ENCODE measurements at places on chromosomes 5 and 9.

GRCh38 chr5:124948754-124949275 lies 202.4 kb upstream of the ZNF608 start:
- no peak for DNase-seq

- DNase-seq = no peak
Observed at GRCh38 chr5:116864838-116865190, 290.2 kb upstream of the SEMA6A start.

DNA sequence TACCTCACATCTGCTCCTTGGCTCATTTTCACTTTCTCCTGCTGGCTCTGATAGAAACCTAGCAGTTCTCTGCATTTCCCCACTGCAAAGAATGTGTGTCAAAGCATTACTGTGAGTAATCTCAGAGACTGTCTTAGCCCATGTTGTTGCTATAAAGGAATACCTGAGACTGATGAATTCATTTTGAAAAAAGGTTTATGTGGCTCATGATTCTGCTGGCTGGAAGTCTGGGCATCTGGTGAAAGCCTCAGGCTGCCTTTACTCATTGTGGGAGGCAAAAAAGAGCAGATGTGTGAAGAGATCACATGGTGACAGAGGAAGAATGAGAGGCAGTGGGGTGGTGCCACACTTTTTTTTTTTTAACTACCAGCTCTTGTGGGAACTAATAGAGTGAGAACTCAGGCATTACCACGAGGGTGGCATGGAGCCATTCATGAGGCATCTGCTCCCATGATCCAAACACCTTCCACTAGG lies 191.6 kb upstream of the CTNND2 start:
- DNase-seq = no peak

DNA sequence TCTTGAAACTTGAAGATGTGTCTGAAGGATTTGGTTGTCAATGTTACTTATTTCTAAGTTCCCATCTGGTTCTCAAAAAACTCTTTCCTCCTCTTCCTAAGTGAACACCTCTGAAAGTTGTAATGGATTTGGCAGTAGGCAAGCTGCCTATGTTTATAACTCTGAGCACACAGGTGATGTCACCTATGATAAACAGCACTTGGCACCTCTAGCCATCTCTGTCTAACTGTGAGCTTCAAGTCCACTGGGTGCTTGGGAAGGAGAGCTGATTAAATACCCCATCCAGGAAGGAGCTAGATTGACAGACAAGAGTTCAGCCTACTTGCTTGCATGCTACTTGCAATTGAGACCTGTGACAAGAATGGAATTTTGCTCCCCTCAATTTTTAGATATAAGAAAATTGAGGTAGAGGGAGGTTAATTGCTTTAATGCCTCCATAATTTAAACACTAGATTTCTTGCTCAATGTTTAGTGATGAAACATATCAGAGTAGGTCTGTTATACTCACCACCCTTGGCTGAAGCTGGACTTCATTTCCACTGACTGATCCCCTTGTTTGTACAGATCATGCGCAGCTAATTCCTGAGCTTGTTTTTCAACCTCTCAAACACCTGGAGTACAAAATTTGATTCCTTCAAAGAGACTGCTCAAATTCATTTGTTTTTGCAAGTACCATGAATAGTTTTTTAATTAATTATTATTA lies 49.9 kb downstream of the PDE4D start:
- no peak for DNase-seq

DNA sequence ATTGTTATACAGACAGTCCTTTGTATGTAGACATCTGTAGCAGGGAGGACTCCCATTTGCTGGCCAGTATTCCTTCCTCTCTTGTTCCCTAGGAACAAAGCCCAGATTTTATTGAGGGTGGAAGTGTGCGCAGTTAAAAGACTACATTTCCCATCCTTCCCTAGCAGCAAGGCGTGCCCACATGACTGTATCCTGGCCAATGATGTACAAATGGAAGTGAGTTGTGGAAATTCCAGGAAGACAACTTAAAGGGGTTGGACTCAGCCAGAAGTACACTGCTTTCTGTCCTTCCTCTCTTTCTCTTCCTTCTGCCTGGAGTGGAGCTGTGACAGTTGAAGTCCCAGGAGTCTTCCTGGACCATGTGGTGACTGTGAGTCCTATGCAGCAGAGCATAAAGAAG lies 89.0 kb downstream of the HRH2 start:
- peak; percentile 35 for DNase-seq

GRCh38 chr5:22070186-22070728 lies 782.9 kb downstream of the CDH12 start:
- DNase-seq = no peak

Measured in ELF-1 (cell line).